ENCODE measurements at places on chromosomes 12 and 14.

GRCh38 chr14:46057799-46058198, 593.8 kb downstream of the RPL10L start:
- no peak for DNase-seq

- DNase-seq, result no peak
Observed at GRCh38 chr12:100248886-100249285, 18.0 kb downstream of the DEPDC4 start.

- no peak for DNase-seq
Observed at GRCh38 chr14:103846543-103847450, 578 bp downstream of the PPP1R13B start.

- no peak for DNase-seq
Observed at GRCh38 chr12:79056775-79057174, 192.2 kb downstream of the SYT1 start.

DNA sequence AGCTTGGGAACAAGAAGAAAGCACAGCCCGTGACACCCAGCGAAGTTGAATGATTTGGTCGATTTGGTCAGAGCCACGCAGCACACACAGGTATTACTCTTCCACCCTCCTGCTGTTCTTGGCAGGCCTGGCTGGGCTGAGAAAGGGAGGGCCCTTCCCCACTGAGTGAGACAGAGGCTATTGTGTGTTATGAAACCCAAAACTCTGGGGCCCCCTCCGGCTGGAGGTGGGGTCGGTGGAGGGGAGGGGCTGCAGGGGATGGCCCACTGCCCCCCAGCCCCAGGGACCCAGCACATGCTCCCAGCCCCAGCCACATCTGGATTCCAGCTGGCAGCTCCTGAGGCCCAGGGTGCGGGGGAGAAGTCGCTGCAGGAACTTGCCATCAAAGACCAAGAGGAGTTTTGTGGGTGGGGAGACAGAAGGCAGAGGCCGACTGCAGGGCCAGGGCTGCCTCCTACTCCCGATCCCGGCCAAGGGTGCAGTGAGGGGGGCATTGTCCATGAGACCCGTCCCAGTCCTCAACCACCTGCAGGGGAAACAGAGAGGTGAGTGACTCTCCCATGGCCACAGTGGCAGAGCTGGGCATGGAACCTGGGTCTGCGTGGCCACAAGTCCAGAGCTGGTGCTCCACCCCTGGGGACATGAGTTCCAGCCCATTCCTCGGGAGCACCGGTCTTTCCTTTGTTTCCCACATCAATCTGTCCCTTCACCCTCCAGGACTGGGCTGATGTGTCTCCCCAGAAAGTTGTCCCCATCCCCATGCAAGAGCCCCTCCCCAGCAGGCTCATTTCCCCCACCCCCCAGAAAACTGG, 8.7 kb downstream of the TMEM119 start:
- no peak for DNase-seq

GRCh38 chr12:96710127-96710745, 196.8 kb upstream of the NEDD1 start:
- DNase-seq, result no peak

Measured in activated CD8-positive, alpha-beta memory T cell treated with anti-CD3 and anti-CD28 coated beads for 48 hours (primary cell).